ENCODE measurements at places on chromosomes 5 and 9.

DNA sequence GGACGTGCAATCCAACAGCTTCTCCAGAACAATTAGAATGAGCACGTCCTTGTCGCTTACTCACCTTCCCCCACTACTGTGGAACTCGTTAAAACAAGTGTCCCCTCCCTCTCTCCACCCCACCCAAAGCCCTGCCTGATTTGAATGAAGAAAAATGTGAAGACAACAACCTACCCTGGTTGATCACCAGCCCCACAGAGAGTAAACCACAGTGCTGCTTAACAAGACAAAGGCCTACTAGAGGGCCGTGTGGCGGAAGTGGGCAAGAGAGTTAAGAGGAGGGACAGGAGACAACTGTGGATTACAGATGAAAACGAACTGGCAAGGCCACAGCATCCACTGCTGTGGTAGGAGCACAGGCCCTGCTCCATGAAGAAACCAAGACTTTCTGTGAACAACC is 51.1 kb downstream of the CDK5RAP2 start:
- DNase-seq: no peak

GRCh38 chr9:115437418-115437817 is 319.5 kb upstream of the TNC start:
- no peak for DNase-seq

DNA sequence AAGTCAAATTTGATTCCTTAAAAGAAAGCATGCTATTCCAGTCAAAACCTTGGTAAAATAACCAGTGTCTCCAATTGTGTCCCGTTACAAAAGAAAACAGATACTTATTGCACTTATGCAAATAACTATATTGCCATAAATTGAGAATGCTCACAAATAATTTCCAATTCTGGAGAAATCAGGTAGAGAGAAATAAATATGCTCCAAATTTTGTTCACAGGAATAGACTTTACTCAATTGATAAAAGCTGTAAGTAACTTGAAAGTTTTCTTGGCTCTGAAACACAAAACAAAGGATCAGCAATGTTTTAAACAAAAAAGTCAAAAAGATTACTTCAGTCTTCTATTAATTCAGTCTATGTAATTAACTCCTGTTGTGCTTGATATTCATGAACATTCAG is 7.8 kb upstream of the DTWD2 start:
- DNase-seq: no peak

DNA sequence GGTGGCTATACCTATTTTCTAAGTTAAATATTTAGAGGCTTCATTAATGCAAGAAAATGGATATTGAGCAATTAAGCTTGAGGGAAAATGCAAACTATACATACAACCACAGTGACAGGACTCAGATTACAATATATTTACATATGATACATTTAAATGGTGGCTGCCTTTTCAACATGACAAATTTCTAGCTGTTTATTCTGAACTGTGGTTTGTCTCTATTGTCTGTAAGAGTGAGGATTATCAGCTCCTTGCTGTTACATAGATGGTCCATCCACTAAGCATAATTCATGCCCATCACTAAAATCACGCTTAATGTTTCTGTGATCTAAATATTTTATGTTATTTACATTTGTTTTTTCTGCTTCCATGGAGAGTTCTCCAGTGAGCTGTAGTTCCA is 81.1 kb upstream of the SGCD start:
- no peak for DNase-seq

DNA sequence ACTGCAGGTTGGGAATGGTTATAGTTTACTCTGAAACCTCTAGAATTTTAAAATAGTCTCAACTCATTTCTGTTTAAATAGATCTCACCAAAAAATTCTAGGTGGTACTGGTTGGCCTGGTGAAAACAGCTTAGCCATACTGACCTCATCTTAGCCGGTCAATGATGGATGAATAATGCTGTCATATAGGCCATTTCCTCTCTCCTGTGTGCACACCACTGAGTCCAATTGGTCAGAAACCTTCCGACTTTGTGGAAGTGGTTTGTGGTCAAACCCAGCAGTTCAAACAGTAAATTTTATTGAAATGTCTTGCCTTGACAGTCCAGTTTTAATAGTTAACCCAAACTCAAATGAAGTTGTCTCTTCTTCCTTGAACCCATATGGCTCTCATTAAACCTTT is 98.6 kb downstream of the GIN1 start:
- DNase-seq: no peak

DNA sequence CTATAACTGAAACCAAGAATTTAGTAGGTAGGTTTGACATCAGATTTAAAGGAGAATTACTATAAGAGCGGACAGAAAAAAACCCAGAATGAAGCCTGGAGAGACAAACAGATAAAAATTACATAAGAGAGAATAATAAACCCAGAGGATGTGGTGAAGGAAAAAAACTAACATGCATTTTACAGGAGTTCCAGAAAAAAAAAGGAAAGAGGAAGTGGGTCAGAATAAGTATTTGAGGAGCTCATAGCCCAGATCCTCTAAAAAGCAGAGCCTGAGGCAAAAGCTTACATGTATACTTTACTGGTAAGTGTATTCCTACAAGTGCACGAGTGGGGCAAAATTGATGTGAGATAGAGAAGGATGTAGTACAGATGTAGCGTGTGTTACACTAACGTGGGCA is 43.1 kb upstream of the NAA35 start:
- no peak for DNase-seq

DNA sequence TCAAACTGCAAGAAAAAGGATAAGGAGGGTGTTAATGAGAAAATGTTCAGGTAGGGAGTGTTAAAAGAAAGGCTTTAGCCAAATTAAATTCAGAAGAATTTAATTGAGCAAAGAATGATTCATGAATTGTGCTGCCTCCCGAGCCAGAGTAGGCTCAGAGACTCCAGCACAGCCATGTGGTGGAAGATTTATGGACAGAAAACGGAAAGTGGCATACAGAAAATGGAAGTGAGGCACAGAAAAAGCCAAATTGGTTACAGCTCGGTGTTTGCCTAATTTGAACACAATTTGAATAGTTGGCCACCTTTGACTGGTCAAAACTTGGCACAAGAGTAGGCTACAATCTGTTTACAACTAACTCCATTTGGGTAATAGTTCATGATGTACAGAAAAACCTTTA is 9.6 kb upstream of the SLC30A5 start:
- DNase-seq: no peak

DNA sequence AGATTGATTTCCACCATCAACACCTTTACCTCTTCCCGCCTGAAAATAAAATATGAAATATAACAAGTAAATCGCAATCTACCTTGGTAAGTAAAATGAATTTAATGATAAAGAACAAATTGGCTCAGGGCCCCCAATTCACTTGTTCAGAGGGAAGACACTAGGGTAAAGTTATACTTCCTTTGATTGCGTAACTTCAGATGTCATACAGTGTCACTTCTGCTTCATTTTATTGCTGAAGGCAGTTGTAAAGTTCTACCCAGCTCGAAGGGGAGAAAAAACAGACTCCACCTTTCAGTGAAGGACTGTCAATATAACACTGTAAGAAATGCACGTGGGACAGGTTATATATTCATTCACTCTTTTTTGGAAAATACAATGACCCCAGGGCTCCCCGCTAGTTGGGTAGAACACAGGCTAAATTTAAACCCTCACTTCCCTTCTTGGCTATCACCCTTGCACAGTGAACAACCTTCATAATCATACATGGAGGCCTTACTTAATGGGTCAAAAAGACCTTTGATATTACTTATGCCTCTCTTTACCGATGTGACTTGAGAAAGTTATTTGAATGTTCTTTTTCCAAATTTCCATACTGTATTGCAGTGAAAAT is 848.8 kb downstream of the MAT2B start:
- no peak for DNase-seq

DNA sequence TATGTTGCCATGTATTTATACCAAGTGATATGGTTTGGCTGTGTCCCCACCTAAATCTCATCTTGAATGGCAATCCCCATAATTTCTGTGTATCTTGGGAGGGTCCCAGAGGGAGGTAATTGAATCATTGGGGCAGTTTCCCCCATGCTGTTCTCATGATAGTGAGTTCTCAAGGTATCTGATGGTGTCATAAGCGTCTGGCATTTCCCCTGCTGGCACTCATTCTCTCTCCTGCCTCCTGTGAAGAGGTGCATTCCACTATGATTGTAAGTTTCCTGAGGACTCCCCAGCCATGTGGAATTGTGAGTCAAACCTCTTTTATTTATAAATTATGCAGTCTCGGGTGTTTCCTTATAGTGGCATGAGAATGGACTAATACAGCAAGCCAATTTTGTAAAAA is 140.8 kb upstream of the ADAMTSL1 start:
- DNase-seq: no peak

DNA sequence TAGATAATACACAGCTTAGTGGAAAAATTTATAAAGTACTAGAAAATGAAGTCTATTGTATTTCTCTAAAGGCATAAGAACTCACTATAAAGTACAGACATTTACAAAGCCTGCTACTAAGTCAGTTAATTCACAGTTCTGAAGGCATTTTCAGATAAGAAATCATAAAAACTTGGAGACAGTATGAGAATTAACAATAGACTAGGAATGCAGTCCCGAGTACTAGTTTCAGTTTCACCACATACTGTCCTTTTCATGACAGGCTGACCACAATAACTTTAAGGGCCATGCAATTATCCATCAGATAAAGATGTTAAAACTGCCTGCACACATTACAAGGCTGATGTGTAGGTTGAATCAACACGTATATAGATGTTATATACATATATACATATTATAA is 362.6 kb upstream of the SMC2 start:
- no peak for DNase-seq

DNA sequence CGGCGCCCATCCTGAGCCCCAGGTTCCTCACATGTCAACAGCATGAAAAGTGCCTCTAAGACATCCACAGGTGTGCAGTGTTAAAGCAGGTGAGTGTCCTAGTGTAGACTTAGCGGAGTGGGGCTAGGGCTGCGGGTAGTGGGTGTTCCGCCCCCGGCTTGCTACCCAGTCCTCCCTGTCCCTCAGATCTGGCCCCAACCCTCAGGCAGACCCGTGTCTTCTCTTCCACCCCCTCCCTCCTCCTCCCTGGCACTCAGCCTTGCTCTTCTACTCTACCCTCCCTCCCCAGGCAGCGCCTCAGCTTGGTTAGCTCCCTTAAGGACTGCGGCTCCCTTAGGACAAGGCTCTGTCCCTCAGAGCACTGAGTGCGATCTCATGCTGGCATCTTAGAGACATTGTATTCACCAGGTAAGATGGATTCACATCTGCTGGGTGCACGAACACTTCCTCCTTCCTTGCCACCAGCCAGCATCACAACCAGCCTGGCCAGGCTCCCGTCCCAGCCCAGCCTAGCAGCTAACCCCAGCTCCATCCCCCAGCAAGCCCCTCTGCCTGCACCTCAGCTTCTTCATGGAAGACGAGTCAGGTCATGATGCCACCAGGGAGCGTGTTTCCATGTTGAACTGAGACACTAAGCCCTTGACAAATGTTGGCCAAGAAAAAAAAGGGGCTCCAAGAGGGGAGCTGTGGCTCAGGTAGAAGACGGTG is 46.8 kb downstream of the NSUN2 start:
- DNase-seq: no peak

- DNase-seq: no peak
Observed at GRCh38 chr5:128199611-128200010, 116.0 kb downstream of the SLC12A2 start.

GRCh38 chr9:35553670-35554543 is 51.2 kb upstream of the TESK1 start:
- DNase-seq: peak; percentile 58

DNA sequence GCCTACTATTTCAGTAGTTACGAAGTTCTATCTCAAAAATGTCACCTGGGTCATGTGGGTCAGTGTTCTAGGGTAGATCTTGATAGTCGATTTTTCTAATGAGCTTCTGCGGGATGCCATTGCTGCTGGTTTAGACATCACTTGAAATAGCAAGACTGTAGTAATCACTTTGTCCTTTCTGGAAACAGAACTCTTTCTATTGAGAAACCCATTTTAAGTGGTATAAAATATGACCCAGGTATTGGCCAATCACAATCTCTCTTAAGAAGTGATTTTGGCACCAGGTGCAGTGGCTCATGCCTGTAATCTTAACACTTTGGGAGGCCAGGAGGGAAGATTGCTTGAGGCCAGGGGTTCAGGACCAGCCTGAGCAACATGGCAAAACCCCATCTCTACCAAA is 17.6 kb downstream of the ARRDC3 start:
- DNase-seq: no peak
